LHCN-M2 (cell line): ENCODE measurements at places on chromosomes 4 and X. TPM values are rescaled to one million over a fixed set of nuclear protein-coding genes. Genes with fewer than 3 reads are reported as not detected.

DNA sequence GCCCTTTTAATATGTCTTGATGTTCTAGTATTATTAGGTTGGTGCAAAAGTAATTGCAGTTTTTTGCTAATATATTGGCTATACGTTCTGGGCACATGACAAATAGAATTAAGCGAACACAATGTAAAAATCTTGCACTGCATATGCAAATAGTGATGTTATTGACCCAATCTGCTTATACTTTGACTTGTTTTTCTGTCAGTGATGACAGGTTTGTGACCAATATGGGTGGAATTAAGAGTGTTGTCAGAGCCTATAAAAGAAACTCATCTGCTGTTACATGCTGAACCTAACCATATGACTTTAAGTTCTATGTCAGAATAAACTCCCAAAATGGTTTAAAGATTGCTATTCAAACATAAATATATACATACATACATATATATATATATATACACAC, 30.7 kb upstream of the HPGD start:
- DNase-seq: no peak

- no peak for DNase-seq
These were observed 445.2 kb downstream of the PCDH11X start for GRCh38 chrX:92224406-92224805.

GRCh38 chr4:113222471-113222870, 173.0 kb downstream of the ANK2 start:
- peak; percentile 82 for DNase-seq

The UGT2B10 gene
- not detected in 2 replicates for total RNA-seq

DNA sequence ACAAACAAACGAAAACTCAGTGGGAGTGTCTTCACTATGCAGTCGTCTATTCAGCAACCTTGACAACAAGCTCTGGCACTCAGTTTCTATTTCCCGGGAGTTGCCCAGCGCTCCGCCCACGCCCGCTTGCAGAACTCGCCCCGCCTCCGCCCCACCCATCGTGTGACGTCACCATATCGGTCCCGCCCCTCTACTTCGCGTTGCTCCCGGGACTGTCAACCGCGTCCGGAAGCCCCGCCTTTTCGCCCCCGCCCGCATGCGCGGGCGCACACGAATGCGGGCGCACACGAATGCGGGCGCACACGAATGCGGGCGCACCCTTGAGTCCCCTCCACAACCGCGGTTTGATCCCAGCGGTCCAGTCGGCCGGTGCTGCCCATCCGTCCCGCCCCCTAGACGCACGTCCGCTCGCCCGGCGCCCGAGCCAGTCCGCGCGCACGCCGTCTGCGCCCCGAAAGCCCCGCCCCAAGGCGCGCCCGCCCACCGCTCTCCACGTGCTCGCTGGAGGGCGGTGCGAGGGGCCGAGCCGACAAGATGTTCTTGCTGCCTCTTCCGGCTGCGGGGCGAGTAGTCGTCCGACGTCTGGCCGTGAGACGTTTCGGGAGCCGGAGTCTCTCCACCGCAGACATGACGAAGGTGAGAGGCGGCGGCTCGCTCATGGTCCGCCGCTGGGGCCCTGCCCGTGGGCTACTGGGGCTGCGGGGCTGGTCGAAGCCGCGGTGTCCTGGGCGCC, at the start of gene LAP3:
LAP3 (plus strand) TSS at position 267 of the 733 bp plus-strand sequence; CDS start at position 535, 268 bp downstream.
- DNase-seq: peak; percentile 91

GRCh38 chrX:115562480-115562847, 1.5 kb downstream of the PLS3 start:
- peak; percentile 46 for DNase-seq

- peak; percentile 51 for DNase-seq
These were observed 9.6 kb downstream of the ARSJ start for GRCh38 chr4:113969709-113970334.

- no peak for DNase-seq
These were observed 62.4 kb downstream of the TRMT44 start for GRCh38 chr4:8502836-8503585.

DNA sequence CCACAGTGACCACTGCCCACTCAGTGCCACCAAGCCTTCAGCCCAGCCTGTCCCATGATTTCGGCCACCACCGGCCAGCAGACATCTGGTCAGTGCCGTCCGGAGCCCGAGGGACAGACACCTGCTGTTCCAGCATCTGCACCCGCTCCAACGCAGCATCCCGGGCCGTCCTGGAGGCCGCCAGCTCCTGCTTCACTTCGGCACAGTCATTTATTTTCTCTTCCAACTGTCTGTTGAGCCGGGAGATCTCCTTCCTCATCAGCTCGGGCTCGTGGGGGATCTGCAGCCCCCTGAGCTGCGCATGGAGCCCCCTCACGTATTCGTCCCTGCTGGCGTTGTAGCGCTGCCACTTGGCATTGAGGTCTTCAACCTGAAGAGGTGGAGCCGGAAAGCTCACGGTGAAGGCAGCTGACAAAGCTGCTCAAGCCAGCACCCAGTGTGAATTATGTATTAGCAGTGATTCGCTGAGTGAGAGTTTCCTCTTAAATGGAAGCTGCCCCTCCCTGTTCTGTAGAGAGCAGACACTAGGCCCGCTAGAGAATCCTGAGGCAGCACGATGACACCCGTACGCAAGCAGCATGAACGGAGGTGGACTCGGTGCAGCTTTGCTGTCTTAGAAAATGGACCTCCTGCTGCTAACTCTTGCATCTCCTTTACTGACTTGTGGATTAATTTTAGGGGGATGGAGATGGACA, 11.4 kb downstream of the TNIP2 start:
- no peak for DNase-seq

DNA sequence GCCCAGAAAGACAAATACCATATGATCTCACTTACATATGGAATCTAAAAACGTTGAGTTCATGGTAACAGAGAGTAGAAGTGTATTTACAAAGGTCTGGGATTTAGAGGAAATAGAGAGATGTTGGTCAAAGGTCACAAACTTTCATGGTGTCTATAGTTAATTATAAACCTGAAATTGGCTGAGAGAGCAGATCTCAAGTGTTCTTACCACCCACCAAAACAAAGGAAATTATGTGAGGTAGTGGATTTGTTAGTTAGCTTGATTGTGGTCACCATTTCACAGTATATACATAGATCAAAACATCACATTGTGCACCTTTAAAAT, 186.8 kb downstream of the NWD2 start:
- no peak for DNase-seq

DNA sequence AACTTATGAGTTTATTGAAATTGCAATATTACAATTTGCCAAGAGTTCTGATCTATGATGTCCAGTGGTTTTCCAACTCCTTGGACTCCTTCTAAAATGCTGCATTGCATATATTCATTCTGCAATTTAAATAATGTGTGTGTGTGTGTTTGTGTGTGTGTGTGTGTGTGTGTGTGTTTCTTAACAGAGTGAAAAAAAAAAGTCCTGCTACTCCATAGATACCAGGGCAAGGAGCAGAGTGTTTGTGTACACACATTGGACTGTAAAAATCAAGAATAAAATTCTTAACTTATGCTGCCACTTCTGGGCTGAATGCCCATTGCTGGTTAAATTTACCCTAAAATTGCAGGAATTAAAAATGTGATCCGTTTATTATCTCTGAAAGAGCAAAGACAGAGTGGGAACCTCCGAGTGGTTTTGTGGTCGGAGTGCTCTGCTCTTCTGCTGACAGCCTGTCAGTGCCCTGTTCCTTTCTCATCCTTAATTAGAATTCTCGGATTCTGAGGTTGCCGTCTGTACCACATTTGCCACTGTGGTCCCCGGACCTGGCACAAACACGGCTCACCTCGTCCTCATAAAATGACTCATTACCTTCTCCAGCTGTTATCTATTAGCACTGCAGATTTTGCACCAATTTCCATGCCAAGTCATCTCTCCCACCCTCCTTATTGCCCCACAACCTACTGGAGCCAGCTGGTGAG, 355.5 kb downstream of the KCNIP4 start:
- DNase-seq: peak; percentile 41

- DNase-seq: no peak
These were observed 21.1 kb downstream of the MAGEA10 start for GRCh38 chrX:152117305-152117704.

- no peak for DNase-seq
These were observed at the start of gene PNPLA4 for GRCh38 chrX:7927259-7928167. PNPLA4 (minus strand) TSS chrX:7927413; CDS start chrX:7926119, 1,294 bp downstream.

GRCh38 chrX:125004799-125005198, 314.9 kb upstream of the TEX13C start:
- no peak for DNase-seq

The ABCG2 gene
- 1.2 TPM in 2 replicates for total RNA-seq

The LRAT gene
- total RNA-seq: not detected in 2 replicates

- DNase-seq: no peak
These were observed 2.3 kb upstream of the SLBP start for GRCh38 chr4:1714303-1715001.

DNA sequence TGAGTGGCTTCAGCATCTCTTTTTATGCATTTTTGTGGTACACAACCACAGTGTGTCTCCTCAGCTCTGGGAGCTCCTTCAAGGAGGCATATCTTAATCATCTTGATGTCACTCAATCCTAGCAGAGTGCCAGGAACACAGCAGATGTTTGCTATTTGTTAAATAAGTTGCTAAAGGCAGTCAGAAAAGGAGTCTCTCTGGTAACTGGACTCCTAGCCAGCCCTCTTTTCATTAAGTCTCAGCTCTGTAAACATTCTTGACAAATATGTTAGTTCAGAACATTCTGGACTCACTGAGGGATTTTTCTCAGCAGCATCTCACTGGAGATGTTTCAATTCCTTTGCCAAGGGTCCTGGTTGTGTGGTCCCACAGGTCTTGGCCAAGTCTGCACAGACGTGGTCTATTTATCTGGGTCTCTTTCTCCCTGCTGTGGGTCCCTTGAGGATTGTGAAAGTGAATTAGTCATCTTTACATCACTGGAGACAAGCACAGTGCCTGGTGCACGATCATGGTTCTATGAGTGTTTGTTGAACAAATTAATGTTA, 20.3 kb upstream of the FAM9C start:
- DNase-seq: peak; percentile 83

The ZNF81 gene
- total RNA-seq: 2.1 and 3.6 TPM in 2 replicates

The FAM47A gene
- total RNA-seq: not detected in 2 replicates

DNA sequence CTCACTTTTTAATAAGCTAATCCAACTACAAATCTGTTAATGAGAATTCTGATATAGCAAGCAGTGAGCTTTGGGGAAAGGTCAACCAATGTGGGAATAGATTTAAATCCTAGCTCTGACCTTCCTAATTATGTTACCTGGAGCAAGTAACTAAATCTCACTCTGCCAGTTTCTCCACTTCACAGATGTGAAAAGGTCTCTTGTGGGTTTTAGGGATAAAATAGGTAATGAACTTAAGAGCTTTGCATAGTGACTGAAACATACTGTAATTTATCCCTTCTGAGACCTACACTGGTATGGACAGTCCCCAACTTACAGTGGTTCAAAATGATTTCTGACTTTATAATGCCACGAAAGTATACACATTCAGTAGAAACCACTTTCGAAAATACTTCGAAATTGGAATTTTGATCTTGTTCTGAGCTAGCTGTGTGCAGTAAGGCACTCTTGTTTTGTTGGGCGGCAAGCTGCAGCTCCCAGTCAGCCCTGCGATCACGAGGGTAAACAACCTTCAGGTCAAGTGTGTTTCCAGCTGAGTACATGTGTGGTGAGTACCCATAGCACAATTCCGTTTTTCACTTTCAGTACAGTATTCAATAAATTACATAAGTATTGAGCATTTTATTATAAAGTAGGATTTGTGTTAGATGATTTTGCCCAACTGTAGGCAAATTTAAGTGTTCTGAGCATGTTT, 93.7 kb downstream of the ADGRL3 start:
- no peak for DNase-seq

The DSPP gene
- total RNA-seq: not detected in 2 replicates

- no peak for DNase-seq
These were observed 17.9 kb upstream of the ENPP6 start for GRCh38 chr4:184235526-184235925.

GRCh38 chr4:151199319-151200190, 77.4 kb upstream of the PRSS48 start:
- no peak for DNase-seq

DNA sequence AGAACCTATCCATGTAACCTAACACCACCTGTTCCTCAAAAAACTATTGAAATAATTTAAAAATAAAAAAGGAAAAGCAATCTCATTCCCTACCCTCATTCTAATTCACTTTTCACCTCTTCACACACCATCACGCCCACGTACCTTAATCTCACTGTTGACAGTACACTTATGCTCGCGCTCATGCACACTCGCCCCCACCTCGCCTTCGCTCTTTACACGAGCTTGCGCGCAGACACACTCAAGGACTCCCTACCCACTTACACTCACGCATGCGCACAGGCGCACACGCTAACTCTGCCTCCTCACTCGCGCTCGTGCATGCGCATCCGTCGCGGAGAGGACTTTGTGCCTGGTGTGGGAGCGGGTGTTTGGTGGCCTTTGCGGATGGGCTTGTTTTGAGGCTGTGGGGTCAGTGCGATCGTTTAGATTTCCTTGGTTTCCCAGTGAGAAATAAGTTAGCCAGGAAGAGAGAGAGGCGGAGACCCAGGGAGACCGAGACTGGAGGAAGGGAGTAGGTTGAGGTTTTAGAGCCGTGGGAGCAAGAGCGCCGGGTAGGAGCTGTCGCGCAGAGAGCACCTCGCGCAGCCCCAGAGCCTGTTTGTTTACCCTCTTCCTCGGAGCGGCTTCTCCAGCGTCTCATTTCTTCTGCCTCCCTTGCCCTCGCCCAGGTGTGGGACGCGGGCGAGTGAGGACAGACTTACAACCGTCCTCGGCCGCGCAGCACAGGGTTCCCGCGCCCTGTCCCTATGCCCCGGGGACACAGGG, 8.1 kb upstream of the GSX2 start:
- peak; percentile 76 for DNase-seq
